ENCODE measurements at places on chromosomes 5 and 9. TPM values are rescaled to one million over a fixed set of nuclear protein-coding genes. Genes with fewer than 3 reads are reported as not detected.

The SLC28A3 gene
- polyA plus RNA-seq = not detected

The PCA3 gene
- polyA plus RNA-seq = not detected

The NUTM2G gene
- not detected for polyA plus RNA-seq

The TEX48 gene
- polyA plus RNA-seq = not detected

The GIN1 gene
- polyA plus RNA-seq = 2.3 TPM

The LMX1B gene
- not detected for polyA plus RNA-seq

The LCP2 gene
- polyA plus RNA-seq = not detected

The MPDZ gene
- 12.1 TPM for polyA plus RNA-seq

The LURAP1L gene
- 16.6 TPM for polyA plus RNA-seq

The SNCAIP gene
- polyA plus RNA-seq = not detected

The OR13C5 gene
- polyA plus RNA-seq = not detected

The NR2F1-AS1 gene
- 2.8 TPM for polyA plus RNA-seq

The TLR4 gene
- 0.07 TPM for polyA plus RNA-seq

The DNAJA1 gene
- polyA plus RNA-seq = 102 TPM

The FABP6 gene
- 0.13 TPM for polyA plus RNA-seq

The SLC23A1 gene
- polyA plus RNA-seq = 7.0 TPM

The HOMER1 gene
- polyA plus RNA-seq = 5.3 TPM

The MEIKIN gene
- not detected for polyA plus RNA-seq

The UNC13B gene
- 17.8 TPM for polyA plus RNA-seq

The CARTPT gene
- not detected for polyA plus RNA-seq

The CDX1 gene
- not detected for polyA plus RNA-seq

The AQP3 gene
- 12.2 TPM for polyA plus RNA-seq

The PLPP7 gene
- 0.33 TPM for polyA plus RNA-seq

The CCDC171 gene
- 0.59 TPM for polyA plus RNA-seq

Data from HepG2 (cell line).